ENCODE measurements at places on chromosomes 1 and 21.

DNA sequence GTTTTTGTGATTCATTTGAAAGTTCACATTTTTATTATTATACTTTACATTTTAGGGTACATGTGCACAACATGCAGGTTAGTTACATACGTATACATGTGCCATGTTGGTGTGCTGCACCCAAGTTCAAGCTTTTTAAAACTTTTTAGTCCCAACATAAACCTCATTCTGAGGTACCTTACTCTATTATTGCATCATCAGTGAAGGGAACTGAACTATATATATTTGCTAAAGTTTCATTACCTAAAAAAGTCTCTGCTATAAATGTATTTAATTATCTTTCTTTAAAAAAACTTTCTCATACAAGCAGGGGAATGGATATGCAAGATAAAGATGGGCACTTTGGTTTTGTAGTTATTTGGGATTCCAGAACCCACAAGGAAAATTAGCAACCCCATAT, 931.4 kb upstream of the ADGRL2 start:
- DNase-seq = no peak

- peak; percentile 45 for DNase-seq
Measured at GRCh38 chr21:26844258-26845065, 747 bp downstream of the ADAMTS1 start.

DNA sequence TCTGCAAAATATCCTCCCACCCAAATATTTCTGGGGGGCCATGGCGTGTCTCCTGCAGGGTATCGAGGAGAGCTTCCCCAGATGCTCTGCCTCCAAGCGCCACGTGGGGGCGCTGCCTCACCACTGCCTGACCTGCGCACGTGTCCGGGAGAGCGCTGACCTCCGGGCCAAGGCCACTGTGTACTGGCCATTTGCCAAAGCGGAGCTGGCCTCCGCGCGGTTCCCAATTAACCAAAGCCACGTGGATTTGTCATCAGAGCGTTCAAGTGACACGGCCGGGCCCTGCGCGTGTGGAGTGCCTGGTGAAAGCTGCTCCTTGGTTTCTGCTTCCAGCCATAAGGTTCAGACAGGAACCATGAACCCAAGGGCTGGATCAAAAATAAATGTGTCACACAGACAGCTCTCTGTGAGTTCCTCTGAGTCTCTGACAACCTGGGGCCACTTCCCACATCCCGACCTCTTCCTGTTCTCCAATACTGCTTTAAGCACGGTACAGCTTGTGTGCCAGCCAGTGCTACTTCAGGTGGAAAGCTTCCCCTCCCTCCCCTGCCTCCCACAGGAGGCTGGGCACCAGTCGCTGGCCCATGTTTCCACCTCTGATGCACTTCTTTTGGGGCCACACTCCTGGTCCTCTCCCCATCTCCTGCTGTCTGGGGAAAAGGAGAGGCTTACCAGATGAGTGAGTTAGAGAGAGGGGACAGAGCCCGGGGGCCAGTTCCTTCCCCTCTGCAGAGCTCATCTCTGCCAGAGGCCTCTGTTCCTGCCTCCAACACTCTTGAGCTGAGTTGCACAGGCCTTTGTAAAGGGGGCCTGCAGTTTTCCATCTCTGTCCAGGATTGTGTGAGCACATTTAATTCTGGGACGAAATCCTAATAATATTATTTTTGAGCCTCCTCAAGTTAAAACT, 26.1 kb downstream of the ZP4 start:
- DNase-seq = peak; percentile 52

GRCh38 chr1:192489748-192490147, 85.8 kb upstream of the RGS1 start:
- peak; percentile 83 for DNase-seq

DNA sequence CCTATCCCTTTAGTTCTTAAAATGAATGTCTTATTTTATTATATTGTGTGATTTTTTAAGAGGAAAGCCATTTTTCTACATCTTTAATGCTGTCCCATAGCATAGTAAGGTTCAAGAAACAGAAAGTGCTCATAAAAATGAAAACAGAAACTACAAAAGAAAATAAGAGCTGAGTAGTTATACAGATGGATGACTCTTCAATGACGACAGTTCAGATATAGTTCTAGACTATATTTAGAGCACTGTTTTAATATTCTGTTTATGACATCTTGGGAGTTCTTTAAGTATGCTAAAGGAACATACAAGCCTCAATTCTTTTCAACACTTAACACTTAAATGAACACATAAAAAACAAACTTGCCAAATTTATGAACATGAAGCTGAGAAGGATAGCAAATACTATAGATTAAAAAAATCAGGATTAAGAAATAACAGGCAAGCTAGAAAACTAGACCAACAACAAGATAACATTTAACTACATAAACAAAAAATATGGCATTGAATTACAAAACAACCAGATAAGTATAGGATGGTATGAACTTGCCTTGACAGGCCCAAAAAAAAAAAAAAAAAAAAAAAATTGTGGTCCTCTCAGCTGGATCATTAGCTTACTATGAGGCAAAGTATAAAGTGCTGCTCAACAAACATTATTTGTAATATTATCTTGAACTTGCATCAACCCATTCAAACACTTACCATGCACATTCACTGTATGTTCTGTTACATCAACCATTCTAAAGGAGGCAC, 87.9 kb downstream of the ZZZ3 start:
- DNase-seq = peak; percentile 16

GRCh38 chr21:41684381-41685245, 82.2 kb downstream of the RIPK4 start:
- DNase-seq = no peak

DNA sequence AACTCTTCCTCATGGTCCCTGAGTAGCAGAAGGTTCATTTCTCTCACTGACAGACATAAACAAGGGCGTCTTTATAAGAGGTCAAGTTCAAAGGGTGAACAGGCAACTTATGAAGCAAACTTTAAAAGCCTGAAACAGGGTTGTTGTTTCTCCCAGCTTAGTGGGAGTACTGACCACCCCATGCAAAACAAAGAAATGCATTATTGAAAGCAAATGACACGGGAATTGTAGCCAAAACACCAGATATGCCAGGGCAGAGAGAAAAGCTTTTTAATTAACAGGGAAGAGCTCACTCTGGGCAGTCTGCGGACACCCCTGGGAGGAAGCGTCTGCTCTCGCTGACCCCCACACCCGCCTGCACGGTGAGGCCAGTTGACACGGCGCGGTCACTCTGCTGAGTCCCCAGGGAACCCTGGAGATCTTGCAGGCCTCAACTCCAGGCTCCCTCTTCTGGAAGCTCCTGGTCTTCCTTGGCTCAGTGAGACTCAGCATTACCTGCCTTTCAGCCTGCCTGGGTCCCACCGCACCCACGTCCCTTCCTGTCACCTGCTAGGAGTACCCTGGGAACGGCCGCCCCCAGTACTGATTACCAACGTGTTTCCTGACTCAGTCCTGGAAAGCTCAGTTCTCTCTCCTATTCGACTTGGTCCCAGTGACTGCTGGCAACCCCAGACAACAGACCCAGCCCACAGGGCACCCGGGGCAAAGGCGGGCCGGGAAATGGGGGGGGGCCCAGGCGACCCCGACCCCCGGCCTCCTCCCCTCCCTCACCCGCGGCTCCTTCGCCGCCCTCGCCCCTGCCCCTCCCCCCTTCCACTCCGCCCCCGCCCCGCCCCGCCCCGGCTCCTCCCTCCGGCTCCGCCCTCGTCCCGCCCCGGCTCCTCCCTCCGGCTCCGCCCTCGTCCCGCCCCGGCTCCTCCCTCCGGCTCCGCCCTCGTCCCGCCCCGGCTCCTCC, 972 bp downstream of the CFAP410 start:
- peak; percentile 33 for DNase-seq

DNA sequence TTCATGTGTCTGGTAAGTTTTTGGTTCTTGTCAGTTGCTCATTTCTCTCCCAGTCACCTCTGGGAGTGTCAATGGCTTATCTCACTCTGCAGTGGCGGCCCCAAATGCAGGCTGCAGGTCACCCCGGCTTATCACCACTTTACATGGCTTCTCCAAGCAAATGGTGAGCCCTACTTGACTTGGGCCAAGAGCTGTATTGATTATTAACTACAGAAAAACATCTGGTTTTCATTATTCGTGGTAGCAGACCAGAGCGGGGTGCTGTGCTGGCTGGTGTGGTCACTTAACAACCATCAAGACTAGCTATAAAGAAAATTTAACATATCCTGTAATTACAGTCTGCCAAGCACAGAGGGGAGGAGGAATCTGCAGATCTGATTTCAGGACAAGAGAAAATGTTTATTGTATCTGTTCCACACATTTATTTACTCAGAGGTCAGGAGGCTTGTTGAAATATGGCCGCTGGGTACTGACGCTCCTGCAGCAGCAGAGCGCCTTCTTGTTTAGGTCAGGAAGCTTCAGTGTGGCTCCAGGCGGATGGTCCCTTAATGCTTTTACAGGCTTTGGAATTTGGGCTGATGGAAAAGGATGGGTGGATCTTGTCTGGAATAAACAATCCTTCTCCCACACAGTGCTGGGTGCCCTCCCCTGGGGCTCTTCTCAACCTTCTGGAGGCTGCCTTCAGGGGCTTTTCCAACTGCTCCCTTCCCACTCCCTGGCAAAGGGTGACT, 87.8 kb downstream of the HLX start:
- DNase-seq = no peak

GRCh38 chr1:14372526-14372925, 226.0 kb upstream of the KAZN start:
- no peak for DNase-seq

- DNase-seq = no peak
Measured at GRCh38 chr1:201419256-201419655, 2.3 kb downstream of the TNNI1 start.

DNA sequence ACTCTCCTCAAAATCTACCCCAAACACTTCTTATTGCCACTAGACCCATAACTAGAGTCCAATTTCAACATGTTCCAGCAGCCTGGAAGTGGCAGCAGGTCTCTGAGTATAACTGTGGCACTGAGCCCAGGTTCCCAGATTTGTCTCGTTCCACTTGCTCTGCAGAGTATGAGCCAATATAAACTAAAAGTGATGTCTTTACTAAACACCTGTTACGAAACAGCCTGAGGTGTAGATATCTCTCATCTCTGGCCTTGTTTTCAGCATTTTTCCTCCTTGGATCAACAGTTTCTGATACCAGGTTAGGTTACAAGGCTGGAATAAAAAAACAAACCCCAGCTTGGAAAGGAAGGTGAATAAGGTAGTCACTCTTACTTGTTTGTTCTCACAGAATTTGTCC, 25.2 kb upstream of the PRDX6 start:
- DNase-seq = no peak

DNA sequence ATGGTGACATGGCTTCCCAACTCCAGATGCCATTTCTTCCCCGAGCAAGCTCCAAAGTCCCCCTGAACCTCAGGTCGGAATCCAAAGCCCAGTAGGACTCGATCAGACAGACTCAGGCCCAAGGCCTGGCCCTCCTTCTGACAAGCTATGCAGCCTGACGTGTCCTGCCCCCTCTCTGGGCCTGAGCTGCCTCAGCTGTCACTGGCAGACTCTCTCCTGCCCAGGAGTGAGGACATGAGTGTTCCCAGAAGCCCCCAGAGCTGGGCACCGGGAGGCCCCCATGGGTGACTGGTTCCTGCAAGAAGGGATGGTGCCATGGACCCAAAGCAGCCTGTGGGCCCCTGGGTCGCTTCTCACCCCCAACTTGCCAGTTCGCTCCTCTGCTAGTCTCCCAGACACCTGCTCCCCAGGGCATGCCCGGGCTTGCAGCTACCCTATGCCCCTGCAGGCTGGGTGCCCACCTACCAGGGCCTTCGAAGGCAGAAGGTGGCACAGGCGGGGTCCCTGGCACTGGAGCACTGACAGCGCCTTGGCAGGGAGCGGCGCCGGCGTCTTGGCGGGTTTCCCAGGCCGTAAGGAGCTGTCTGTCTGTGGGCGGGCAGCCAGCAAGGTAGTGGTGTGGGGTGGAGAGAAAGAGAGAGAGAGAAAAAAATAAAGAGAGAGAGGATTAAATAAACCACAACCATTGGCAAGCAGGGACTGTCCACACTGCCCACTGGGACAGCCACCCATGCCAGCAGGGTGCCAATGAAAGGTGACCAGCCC, 2.3 kb downstream of the EDN2 start:
- no peak for DNase-seq

DNA sequence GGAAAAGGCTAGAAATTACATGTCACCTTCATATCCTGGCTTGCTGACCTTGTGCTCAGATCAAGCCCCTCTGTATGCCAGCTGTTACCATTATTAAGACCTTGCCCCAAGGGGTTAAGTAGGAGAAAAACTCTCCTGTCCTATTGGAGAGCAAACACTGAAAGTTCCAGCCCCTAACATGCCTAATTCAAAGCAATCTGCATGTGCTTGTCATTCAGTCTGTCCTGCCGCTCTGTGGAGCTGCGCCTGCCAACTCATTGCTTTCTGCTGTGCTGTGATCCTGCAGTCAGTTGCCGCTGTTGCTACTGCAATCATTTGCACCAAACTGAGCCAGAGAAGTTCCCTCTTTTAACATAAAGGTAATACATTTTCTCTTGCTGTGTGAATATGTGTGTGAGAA, 113.4 kb downstream of the DISP1 start:
- no peak for DNase-seq

GRCh38 chr1:181317261-181317930, 165.9 kb upstream of the CACNA1E start:
- no peak for DNase-seq

DNA sequence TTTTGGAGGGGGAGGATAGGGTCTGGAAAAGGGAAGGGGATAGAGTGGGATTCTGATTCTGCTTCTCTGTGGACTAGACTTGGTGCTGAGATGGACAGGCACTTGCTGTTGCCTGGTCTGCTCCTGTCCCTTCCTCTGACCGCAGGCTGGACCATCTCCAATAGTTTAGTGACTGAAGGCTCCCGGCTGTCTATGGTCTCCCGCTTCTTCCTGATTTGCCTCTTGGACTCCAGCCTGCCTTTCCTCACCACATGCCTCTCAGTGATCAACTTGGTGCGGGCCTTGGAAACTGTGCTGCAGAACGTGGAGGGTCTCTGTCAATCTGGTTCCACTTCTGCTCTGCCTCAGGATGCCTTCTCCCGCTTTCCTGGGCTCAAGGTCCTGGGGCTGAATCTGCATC, 6.3 kb upstream of the ZSCAN20 start:
- no peak for DNase-seq

GRCh38 chr1:228214921-228215662, 7.2 kb downstream of the OBSCN start:
- DNase-seq = no peak

DNA sequence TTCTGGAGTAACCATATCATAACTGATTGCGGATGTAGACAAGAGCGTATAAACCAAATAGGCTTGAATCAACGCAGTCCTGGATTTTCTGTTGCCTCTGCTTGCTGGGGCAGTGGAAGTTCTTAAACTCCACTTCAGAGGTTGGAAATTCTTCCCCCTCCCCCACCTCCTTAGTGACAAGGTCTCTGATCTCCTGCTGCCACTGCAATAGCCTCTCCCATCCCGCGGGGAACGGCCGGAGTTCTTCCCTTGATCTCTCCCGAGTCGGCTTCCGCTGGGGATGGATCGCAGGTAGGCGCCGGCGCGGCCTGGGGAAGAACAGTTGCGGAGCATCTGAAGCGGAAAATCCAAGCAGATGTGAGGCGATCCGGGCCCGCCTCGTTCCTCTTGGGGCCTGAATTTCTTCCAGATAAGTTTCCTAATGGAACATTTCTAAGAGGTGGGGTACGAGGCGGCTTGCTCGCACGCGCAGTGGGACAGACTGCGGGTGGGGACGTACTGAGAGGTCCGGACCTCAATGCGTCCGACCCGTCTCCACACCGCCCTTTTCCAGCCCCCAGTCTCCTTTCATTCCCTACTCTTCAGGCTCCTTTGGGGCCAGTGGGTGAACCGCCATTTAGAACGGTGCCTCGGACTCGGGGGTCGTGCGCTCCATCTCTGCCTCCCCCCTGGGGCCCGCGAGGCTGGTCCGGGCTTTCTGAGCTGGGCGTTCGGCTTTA, 3.1 kb upstream of the SIM2 start:
- no peak for DNase-seq
